Large intestine (tissue), 12 donors: ENCODE measurements at places on chromosomes 1 and 21. TPM values are rescaled to one million over a fixed set of nuclear protein-coding genes. Genes with fewer than 3 reads are reported as not detected.
A peak's percentile ranks its signal among the peaks of the same experiment; 100 is the strongest.

GRCh38 chr1:159199901-159200300 lies 4.8 kb upstream of the ACKR1 start:
- H3K27me3 ChIP-seq = peaks cover 5% of the 10 kb centered on the region
- H3K36me3 ChIP-seq = no peaks in the 10 kb centered on the region
- H3K4me1 ChIP-seq = peaks cover 4% of the 10 kb centered on the region

F5 gene
- 0.30 TPM for polyA plus RNA-seq

DNA sequence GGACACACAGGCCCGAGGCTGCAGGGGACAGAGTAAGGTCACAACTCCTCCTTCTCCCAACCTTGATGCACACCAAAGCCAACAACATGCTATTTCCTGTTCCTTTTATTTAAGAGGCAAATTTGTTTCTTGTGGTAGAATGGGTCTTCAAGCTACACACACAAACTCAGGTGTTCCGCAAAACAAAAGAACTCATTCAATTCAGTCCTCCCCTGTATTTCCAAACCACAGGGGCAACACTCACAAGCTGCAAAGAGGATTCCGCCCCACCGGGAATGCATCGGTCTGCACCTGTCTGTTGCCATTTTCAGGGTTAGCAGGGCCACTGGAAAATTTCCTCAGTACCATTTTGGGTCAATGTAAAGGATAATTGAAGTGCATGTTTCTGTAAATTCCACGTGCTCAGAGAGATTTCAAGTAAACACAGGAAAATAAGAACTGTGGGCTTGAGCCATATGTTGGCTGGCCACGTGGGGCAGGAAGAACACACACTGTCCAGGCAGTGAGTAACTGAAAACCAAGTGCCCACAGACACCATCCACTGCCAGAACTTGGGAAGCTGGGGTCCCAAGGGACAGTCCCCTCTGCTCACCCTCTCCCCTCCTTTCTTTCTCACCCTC lies 145.2 kb upstream of the ERG start:
- no peak overlapping the region for H3K4me3 ChIP-seq
- H3K4me1 ChIP-seq = no peaks in the 10 kb centered on the region
- no peaks in the 10 kb centered on the region for H3K36me3 ChIP-seq

CASQ2 gene
- polyA plus RNA-seq = 1.8 TPM

DNA sequence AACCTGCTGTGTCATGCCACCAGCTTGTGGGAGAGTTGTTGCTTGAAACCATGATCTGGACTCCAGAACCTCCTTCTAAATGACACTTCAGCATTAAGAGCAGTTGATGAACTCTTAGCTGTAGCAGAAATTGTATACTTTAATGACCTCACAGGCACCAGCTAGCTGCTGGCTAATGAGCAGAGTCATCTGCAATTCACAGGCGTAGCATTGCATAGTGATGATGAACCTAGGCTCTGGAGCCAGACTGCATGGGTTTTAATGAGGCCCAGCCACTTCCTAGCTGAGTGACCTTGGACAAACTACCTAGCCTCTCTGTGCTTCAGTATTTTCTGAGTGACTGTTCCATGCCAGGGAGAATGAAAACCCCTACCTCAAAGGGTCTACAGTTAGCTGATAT lies 407.1 kb downstream of the LMO4 start:
- no peaks in the 10 kb centered on the region for H3K4me1 ChIP-seq
- H3K4me3 ChIP-seq = no peak overlapping the region
- H3K27me3 ChIP-seq = no peaks in the 10 kb centered on the region
- peak; percentile 26 for DNase-seq
- H3K36me3 ChIP-seq = no peaks in the 10 kb centered on the region

MATN1 gene
- polyA plus RNA-seq = 0.30 TPM

IL6R gene
- polyA plus RNA-seq = 4.1 TPM

- H3K4me1 ChIP-seq = peaks cover 18% of the 10 kb centered on the region
- no peaks in the 10 kb centered on the region for H3K27me3 ChIP-seq
- no peak overlapping the region for H3K27ac ChIP-seq
- no peaks in the 10 kb centered on the region for H3K36me3 ChIP-seq
- H3K4me3 ChIP-seq = no peak overlapping the region
- DNase-seq = no peak
These were observed 4.7 kb downstream of the SZRD1 start for GRCh38 chr1:16371725-16372124.

PRKCZ gene
- 68.6 TPM for polyA plus RNA-seq

ZFP69 gene
- 4.5 TPM for polyA plus RNA-seq

GRCh38 chr1:86993269-86993985 lies 79.0 kb downstream of the HS2ST1 start:
- H3K27me3 ChIP-seq = no peaks in the 10 kb centered on the region
- no peak overlapping the region for H3K27ac ChIP-seq
- H3K36me3 ChIP-seq = no peaks in the 10 kb centered on the region
- no peak for DNase-seq
- peaks cover 3% of the 10 kb centered on the region for H3K4me1 ChIP-seq

DNA sequence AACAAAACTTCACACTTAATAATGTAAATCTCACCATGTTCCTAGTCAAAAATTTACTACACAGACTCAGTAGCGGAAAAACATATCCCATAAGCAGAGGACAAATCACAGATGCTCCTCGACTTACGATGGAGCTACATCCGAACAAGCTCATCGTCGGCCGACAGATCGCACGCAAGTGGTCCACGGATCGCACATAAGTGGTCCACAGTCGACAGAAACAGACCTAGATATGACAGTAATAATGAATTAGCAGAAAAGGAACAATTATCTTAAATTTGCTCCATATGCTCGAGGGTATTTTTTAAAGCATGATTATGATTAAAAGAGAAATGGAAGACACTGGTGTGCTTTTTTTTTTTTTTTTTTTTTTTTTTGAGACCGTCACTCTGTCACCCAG lies 36.3 kb downstream of the WDR4 start:
- H3K36me3 ChIP-seq = peaks cover 69% of the 10 kb centered on the region
- no peaks in the 10 kb centered on the region for H3K27me3 ChIP-seq
- no peak for DNase-seq
- H3K4me1 ChIP-seq = no peaks in the 10 kb centered on the region

- H3K4me1 ChIP-seq = peaks cover 7% of the 10 kb centered on the region
- no peaks in the 10 kb centered on the region for H3K27me3 ChIP-seq
- H3K4me3 ChIP-seq = peak overlapping the region; percentile 22
- peak; percentile 55 for DNase-seq
- H3K36me3 ChIP-seq = no peaks in the 10 kb centered on the region
- H3K27ac ChIP-seq = peak overlapping the region; percentile 7
These were observed 155.4 kb downstream of the CLEC20A start for GRCh38 chr1:178341261-178341956.

BEST4 gene
- polyA plus RNA-seq = 6.1 TPM

DNA sequence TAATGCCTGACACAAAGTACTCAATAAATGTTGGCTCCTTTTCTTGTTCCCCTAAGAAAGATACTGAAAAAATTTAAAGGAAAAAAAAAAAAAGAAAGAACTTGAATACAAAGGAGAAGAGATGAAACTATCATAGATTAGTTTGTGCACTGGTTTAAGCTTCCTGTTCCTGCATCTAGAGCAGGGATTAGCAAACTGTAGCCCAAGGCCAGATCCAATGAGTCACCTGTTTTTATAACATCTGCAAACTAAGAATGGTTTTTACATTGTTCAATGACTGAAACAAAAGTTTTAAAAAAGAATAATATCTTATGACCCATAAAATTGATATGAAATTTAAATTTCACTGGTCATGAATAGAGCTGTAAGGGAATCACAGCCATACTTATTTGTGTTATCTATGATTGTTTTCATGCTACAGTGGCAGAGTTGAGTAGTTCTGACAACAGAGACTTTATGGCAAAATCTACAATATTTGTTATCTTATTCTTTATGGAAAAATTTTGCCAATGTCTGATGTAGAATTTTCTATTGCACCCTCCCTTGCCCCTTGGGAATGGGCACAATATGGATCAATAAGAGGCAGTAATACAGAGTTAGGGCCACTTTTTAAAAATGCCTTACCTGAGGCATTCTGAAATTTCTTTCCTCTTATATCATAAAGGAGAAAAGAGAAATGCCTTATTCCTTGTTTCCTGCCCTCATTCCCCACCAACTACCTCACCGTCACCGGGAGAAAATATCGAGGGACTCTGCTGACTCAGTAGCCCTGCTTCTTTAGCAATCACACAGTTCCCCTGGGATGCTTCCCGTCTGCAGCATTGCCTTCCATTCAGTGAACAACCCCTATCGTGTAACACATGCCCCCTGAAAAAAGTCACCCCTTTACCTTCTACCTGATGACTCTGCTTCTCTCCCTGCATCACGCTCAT lies 50.6 kb downstream of the WDR64 start:
- no peaks in the 10 kb centered on the region for H3K27me3 ChIP-seq
- H3K4me1 ChIP-seq = no peaks in the 10 kb centered on the region
- no peak overlapping the region for H3K27ac ChIP-seq
- H3K36me3 ChIP-seq = no peaks in the 10 kb centered on the region
- no peak overlapping the region for H3K4me3 ChIP-seq

SH2D1B gene
- 2.1 TPM for polyA plus RNA-seq

DNA sequence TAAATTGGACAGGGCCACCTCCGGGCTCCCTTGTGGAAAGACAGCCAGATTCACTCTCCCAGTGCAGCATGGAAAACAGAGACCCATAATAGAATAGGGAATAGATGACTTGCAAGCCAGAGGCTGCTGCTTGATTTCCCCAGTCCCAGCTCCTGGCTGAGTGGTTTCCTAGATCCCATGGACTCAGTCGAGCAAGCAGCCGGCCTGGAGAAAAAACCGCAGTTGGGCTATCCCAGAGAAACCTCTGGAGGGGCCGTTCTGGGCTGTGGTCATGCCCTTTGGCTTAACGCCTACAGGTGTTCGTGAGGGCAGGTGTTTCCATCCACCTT lies 61.7 kb downstream of the ELK4 start:
- no peaks in the 10 kb centered on the region for H3K36me3 ChIP-seq
- no peak overlapping the region for H3K4me3 ChIP-seq
- no peak for DNase-seq
- H3K27me3 ChIP-seq = peaks cover 47% of the 10 kb centered on the region

DNA sequence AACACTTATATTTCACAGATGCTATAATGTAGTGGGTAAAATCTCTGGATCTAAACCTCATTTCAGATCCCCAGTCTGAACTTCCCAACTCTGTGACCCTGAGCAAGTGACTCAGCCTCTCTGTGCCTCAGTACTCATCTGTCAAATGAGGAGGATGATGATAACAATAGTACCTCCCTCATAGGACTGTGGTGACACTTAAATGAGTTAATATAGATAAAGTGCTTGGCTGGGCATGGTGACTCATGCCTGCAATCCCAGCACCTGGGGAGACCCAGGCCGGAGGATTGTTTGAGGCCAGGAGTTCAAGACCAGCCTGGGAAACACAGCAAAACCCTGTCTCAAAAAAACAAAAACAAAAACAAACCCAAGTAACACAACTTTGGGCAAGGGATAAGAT lies 4.7 kb upstream of the ECE1 start:
- no peaks in the 10 kb centered on the region for H3K27me3 ChIP-seq
- H3K4me1 ChIP-seq = peaks cover 13% of the 10 kb centered on the region
- DNase-seq = no peak
- H3K4me3 ChIP-seq = no peak overlapping the region
- H3K36me3 ChIP-seq = peaks cover 4% of the 10 kb centered on the region

- H3K27ac ChIP-seq = no peak overlapping the region
- no peaks in the 10 kb centered on the region for H3K36me3 ChIP-seq
- peaks cover 2% of the 10 kb centered on the region for H3K4me1 ChIP-seq
These were observed 6.9 kb downstream of the SERTAD4 start for GRCh38 chr1:210239349-210240111.

CCDC185 gene
- polyA plus RNA-seq = not detected

HAO2 gene
- 0.91 TPM for polyA plus RNA-seq

LCE2C gene
- not detected for polyA plus RNA-seq

DNA sequence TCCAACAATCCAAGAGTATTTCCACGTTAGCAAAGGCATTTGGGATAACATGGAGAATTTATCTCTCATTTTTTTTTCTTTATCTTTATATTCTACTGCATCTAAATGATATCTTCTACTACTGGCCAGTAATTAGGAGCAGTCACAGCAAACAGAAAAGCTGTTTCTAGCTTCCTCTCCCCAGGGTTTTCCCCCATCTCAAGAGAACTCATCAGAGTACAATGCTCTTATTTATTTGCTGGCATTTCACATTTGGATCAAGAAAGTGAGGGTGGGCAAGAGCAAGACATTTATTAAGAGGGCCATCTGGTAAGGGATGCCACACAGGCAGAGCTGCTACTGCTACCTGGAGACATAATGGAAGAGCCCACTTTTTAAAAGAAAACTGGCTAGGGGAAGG lies 368.2 kb downstream of the USH2A start:
- no peak overlapping the region for H3K27ac ChIP-seq
- no peaks in the 10 kb centered on the region for H3K27me3 ChIP-seq
- H3K4me1 ChIP-seq = no peaks in the 10 kb centered on the region

DNA sequence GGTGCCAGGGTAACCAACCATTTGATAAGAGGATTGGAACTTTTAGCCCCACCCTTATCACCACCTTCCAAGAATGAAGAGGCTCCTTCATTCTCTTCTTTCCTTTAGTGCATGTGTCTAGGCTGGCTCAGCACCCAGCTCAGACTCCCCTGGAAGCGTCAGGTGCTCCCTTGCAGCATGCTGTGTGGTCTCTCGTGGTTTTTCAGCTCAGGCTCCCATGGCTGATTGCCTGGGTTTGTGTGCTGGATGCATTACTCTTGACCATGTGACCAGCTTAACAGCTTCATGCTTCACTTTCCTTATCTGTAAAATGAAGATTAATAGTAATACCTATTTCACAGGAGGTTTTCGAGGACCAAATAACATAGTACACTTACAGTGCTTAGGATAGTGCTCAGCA lies 198.4 kb downstream of the HHAT start:
- no peaks in the 10 kb centered on the region for H3K4me1 ChIP-seq
- H3K36me3 ChIP-seq = no peaks in the 10 kb centered on the region
- DNase-seq = no peak
- no peak overlapping the region for H3K27ac ChIP-seq
- H3K4me3 ChIP-seq = no peak overlapping the region
- no peaks in the 10 kb centered on the region for H3K27me3 ChIP-seq

- no peaks in the 10 kb centered on the region for H3K27me3 ChIP-seq
- H3K4me3 ChIP-seq = no peak overlapping the region
- H3K36me3 ChIP-seq = no peaks in the 10 kb centered on the region
- no peak overlapping the region for H3K27ac ChIP-seq
These were observed 23.3 kb upstream of the CD55 start for GRCh38 chr1:207298186-207298585.

PDPN gene
- 11.9 TPM for polyA plus RNA-seq

- no peaks in the 10 kb centered on the region for H3K36me3 ChIP-seq
- H3K4me1 ChIP-seq = peaks cover 16% of the 10 kb centered on the region
- no peaks in the 10 kb centered on the region for H3K27me3 ChIP-seq
- no peak for DNase-seq
- H3K4me3 ChIP-seq = no peak overlapping the region
These were observed 4.4 kb upstream of the AADACL3 start for GRCh38 chr1:12711536-12711935.
